Naive thymus-derived CD4-positive, alpha-beta T cell (primary cell): ENCODE measurements at places on chromosomes 12 and 14. TPM values are rescaled to one million over a fixed set of nuclear protein-coding genes. Genes with fewer than 3 reads are reported as not detected.

DNA sequence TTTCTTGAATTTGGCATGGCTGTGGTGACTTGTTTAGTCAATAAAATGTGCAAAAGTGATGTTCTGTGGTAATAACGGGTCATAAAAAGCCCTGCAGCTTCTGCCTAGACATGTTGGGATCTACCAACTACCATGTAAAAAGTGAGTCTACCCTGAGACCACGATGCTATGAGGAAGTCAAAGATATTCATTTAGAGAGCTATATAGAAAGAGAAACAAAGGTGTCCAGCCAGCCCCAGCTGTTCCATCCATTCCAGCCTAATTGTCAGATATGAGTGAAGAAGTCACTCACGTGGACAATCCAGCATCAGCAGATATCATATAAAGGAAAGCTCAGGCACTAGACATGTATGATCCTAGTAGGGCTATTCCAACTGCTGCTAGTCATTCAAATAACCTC is 117.2 kb upstream of the SSTR1 start:
- DNase-seq, result no peak

- no peak for DNase-seq
These were observed 4.5 kb upstream of the GOLGA5 start for GRCh38 chr14:92789457-92790089.

TMPRSS12 gene
- total RNA-seq, result not detected in 2 replicates

DNA sequence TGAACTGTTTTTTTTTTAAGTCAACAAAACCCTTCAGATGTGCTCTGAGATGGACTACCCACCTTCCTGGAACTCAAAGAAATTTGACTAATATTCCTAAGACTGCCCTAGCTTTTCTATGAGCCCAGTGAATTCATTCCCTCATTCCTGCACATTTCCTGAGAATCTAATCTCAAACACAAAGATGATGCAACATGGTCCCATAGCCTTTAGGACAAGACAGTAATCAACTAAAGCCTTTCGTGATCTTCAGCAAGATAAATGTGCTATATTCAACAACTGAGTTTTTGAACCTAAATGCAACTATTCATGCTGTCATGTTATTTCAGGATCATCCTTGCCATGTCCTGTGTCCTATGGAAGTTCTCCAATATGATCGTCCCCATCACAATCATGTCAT is 5.0 kb downstream of the SETD3 start:
- no peak for DNase-seq

SLC2A14 gene
- total RNA-seq, result 1.9 TPM

GRCh38 chr12:59603754-59604153 is 7.9 kb downstream of the SLC16A7 start:
- DNase-seq, result no peak

- no peak for DNase-seq
These were observed 121.6 kb downstream of the KTN1 start for GRCh38 chr14:55701638-55702037.

DNA sequence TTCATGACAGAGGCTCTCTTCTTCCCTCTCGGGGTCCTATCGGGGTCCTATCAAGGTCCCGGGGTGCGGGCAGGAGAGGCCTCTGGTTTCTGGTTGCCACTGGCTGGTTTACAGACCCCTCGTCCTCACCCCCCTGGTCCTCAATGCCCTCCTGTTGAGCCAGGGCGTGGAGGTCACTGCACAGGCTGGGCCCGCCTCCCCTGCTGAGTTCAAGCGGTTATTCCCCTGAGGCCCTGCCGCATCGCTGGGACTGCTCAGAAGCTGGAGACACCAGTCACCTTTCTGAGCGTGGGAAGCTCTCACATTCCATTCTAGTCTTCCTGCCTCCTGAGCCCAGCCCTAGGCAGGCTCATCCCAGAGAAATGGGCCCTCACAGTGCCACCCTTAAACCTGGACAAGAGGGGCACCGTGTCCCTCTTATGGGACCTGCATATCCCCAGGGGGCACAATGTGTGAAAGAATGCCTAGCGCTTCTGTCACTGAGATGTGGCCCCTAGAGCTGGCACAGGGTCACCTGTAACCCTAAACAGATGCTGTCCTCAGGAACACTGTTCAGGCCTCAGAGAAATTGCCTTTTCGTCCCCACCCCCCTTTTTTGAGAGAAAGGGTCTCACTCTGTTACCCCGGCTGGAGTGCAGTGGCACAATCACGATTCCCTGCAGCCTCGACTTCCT is 177.7 kb upstream of the RGS6 start:
- DNase-seq, result no peak

DNA sequence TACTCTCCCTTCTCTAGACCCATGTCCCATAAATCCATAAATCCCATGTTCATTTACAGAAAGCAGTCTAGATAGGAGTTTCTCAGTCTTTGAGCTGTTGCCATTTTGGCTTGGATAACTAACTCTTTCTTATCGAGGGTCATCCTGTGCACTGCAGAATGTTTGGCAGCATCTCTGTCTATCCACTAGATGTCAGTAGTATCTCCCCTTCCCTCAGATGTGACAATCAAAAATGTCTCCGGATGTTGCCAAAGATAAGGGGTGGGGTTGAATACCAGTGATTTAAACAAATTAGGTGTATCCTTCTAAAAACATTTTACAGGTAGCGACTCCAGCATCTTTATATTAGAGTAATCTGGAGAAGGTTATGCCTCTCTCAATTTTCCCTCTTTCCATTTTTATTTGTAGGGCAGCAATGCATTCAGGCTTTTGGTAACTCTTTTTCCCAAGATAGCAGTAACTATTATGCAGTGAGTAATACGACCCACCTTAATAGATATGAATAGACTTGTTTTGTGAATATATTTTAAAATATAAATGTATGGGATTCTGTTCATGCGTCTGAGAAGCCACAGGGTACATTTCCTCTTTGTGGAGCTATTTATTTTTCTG is 100.7 kb downstream of the LRRK2 start:
- DNase-seq, result no peak

- DNase-seq, result no peak
These were observed 95.8 kb downstream of the NELL2 start for GRCh38 chr12:44780221-44780790.

DNA sequence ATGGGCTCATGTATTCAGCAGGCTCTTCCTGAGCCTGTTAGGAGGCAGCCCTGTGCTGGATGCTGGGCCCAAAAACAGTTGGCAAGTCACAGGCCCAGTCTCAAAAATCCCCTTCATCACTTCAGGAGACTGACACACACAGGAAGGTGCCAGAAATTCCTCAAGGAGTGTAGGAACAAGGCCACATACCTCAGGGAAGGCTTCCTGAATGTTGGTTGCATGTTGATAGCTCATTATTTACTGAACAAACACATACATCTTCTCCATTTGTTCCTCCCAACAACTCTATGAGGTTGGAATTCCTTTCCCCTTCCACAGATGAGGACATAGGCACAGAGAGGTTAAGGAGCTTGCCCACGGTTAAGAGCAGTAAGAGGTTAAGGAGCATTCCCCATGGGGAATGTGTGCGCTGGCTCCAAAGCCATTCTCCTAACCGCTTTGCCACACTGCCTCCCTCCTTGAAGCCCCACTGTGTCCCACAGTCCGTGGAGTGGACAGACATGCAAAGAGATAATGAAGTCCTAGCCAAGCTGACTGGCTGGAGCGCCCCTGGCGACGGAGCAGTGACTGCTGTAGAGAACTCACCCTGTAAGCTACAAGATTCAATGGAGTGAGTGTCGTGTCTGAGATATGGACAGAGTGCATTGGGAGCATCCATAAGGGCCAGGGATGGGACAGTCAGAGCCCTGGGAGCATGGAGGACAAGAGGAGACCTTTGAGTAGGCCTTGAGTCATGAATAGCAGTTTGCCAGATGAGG is 3.3 kb downstream of the HHIPL1 start:
- no peak for DNase-seq

GRCh38 chr12:78767264-78767981 is 97.2 kb upstream of the SYT1 start:
- DNase-seq, result no peak

DNA sequence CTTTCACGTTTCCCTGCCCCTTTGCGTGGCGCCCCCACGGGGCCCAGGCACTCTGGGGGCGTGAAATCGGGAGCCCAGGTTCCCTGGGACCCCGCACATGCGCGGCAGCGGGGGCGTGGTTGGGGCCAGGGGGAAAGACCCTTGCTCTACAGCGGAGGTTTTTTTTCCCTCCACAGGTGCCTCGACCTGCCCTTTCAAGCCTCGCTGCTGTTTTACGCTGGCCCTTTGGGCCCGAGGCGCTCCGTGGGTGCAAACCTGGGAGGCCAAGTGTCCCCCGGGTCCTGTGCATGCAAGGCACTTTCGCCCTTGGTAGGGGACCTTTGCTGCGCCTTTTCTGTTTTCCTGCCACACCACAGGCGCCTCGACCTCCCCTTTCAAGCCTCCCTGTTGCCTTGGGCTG is 329.8 kb downstream of the ALG10 start:
- DNase-seq, result no peak

CLEC4C gene
- total RNA-seq, result not detected in 2 replicates

GRCh38 chr14:100677152-100677551 is 49.5 kb upstream of the DLK1 start:
- no peak for DNase-seq

- no peak for DNase-seq
These were observed 108.0 kb upstream of the TMTC1 start for GRCh38 chr12:29891792-29892191.

C12orf50 gene
- 0.11 TPM for total RNA-seq

- no peak for DNase-seq
These were observed 97.0 kb downstream of the TMEM30B start for GRCh38 chr14:61184112-61184511.

- DNase-seq, result no peak
These were observed 17.1 kb downstream of the DEGS2 start for GRCh38 chr14:100142073-100143040.

DNA sequence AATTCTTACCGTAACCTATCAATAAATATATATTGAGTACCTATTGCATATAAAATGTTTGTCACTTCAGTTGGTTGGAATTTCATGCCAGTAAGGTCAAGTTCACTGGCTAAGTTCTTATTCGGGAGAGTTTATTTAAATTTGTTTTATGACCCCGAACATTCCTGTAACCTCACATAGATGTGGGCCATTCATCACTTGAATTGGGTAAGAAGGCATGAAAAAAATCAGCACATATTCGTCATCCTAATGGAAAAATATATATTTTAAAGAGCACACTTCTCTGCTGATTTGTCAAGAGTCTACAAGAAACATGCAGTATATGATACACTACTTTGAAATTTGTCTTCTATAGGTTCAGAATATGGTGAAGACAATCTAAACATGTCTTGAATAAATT is 263.4 kb downstream of the CCDC91 start:
- DNase-seq, result no peak

ACRBP gene
- total RNA-seq, result 6.6 TPM

GRCh38 chr12:132061641-132062430 is 82.3 kb downstream of the DDX51 start:
- DNase-seq, result no peak

DNA sequence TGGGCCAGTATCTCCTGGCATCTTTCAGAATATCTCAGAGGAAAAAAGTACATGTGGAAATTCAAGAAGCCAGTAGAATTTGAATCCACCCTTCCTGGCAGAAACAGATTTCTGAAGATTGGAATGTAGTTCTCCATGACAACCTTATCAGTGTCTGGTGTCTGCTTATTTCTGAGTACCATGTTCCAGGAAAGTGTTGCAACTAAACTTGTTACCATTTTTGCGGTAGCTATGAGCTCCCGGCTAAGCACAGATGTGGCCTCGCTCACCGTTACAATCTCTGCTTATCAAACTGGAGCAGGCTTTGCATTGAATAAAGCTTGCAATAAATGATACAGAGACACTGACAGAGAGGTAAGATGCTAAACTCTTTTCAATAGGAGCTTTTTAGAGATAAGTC is 13.0 kb upstream of the ITPR2 start:
- DNase-seq, result no peak

TMTC1 gene
- total RNA-seq, result 2.8 TPM
